Naive thymus-derived CD4-positive, alpha-beta T cell (primary cell): ENCODE measurements at places on chromosomes 4 and X.

DNA sequence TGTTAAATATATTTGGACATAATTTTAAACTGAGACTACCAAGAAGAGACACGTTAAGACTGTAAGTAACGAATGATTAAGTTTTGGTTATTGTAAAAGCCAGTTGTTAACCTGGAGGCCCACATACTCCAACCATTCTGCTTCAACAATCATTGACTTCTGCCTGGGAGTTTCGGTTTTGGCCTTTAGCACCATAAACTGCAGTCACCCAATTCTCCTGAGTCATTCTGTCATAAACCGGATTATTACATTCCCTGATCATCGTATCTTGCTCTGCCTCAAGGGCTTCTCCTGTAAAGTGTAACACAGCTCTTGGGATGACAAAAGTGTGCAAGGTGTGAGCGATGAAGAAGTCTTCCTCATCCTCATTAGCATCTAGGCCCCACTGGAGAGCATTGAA lies 46.9 kb upstream of the PABPC1L2A start:
- no peaks in the 10 kb centered on the region for H3K4me1 ChIP-seq
- no peaks in the 10 kb centered on the region for H3K36me3 ChIP-seq
- H3K4me3 ChIP-seq: no peak overlapping the region
- H3K27me3 ChIP-seq: no peaks in the 10 kb centered on the region

DNA sequence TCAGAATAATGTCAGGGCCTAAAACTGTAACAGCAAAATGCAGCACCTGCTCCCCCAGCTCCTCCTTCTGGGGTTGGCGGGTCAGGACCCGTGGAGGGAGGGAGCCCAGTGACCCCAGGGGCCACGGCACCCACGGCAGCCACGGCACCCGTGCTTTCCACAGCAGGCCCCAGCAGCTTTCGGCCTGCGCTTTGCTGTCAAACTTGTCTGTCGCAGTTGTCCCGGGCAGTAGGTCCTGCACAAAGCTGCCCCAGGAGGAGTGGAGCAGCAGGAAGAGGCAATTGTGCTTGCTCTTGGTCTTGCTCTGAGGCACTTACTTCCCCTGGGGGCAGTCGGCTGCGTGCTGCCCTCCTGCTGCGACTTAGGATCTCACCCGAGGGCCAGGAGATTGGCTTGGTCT lies 183.6 kb downstream of the AFAP1 start:
- no peak overlapping the region for H3K4me3 ChIP-seq
- no peak overlapping the region for H3K27ac ChIP-seq
- DNase-seq: no peak
- peaks cover 22% of the 10 kb centered on the region for H3K4me1 ChIP-seq
- no peaks in the 10 kb centered on the region for H3K27me3 ChIP-seq

GRCh38 chr4:41427306-41427882 lies 110.6 kb upstream of the LIMCH1 start:
- no peaks in the 10 kb centered on the region for H3K36me3 ChIP-seq
- no peak for DNase-seq
- no peak overlapping the region for H3K4me3 ChIP-seq
- H3K27ac ChIP-seq: no peak overlapping the region
- H3K27me3 ChIP-seq: no peaks in the 10 kb centered on the region

DNA sequence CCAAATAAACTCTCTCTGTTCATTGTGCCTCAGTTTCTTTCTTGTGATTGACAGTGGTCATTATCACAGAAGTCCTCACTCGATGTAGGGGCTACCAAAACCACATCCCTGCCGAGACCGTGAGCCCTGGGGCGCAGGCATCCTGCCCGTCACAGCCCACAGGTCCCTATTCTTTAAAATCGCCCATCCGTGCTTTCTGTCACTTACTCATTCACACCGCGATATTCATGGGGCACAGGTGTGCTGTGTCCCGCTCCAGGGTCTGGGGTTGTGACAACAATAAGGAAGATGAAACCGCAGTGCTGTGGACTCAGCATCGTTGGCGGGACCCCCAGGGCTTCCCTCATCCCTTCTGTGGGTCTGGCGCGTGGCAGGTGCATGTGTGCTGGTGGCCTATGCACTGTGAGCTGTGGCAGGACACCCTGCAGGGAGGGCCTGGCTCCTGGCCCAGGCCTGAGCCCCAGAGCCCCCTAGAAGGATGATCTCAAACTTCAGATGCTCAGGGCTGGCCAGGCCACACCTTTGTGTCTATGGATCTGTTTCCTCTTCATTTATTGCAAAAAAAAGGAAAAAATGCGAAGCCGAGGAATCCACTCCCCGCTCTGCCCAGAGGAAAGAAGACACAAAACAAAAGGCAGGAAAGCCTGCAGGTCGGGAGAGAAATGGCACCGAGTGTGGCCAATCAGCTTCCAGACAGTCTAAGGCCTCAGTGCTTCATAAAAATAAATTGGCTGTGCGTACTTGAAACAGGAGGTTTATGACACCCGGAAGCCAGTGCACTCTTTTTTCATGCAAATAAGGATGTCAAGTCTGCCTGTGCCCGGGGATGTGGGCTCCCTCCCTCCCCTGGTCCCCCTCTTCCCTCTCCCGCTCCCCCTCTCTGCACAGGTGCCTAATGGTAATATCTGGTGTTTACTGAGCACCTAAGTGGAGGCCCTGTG lies 109.5 kb upstream of the ADRA2C start:
- no peaks in the 10 kb centered on the region for H3K36me3 ChIP-seq
- no peaks in the 10 kb centered on the region for H3K4me1 ChIP-seq
- DNase-seq: no peak
- H3K27ac ChIP-seq: no peak overlapping the region
- no peaks in the 10 kb centered on the region for H3K27me3 ChIP-seq

GRCh38 chrX:104852241-104852640 lies 286.2 kb downstream of the IL1RAPL2 start:
- H3K4me3 ChIP-seq: no peak overlapping the region
- no peaks in the 10 kb centered on the region for H3K27me3 ChIP-seq
- no peak overlapping the region for H3K27ac ChIP-seq
- H3K36me3 ChIP-seq: no peaks in the 10 kb centered on the region
- no peak for DNase-seq

DNA sequence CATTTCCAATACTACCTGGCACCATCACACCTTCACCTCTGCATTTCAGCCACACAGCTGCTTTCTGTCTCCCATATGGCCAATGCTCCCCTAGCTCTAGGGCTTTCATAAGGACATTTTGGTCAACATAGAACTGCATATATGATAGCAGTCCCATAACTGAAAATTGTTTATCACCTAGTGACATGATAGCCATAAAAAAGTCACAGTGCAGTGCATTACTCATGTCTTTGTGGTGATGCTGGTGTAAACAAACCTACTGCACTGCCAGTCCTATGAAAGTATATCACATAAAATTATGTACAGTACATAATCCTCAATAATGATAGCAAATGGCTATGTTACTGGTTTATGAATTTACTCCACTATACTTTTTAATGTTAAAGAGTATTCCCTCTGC lies 221.0 kb downstream of the NAF1 start:
- H3K36me3 ChIP-seq: no peaks in the 10 kb centered on the region
- no peaks in the 10 kb centered on the region for H3K4me1 ChIP-seq
- DNase-seq: no peak
- H3K4me3 ChIP-seq: no peak overlapping the region
- H3K27ac ChIP-seq: no peak overlapping the region

GRCh38 chr4:115749404-115749803 lies 636.0 kb upstream of the NDST4 start:
- no peaks in the 10 kb centered on the region for H3K27me3 ChIP-seq
- no peak for DNase-seq
- no peaks in the 10 kb centered on the region for H3K4me1 ChIP-seq
- H3K27ac ChIP-seq: no peak overlapping the region
- H3K4me3 ChIP-seq: no peak overlapping the region
- no peaks in the 10 kb centered on the region for H3K36me3 ChIP-seq

DNA sequence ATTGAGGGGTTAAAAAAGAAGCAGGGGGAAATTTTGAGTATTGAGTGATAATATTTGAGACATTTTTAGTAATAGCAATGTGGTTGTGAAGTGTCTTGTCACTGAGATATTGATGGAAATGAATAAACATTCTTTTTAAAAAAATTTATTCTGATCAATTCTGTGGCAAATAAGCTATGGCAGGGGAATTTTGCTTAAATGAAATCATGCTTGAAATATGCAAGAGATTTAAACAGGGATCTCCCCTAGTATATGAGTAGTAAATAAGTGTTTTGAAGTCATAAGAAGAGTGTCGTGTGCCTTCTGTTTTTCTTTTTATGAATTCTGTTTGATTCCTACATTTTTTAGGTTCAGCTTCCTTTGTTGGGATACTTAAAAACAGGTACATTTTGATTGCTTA lies 23.2 kb downstream of the IL15 start:
- no peaks in the 10 kb centered on the region for H3K36me3 ChIP-seq
- no peak overlapping the region for H3K27ac ChIP-seq
- no peak overlapping the region for H3K4me3 ChIP-seq
- no peak for DNase-seq

GRCh38 chr4:167903291-167903721 lies 189.0 kb upstream of the ANXA10 start:
- no peaks in the 10 kb centered on the region for H3K4me1 ChIP-seq
- no peak overlapping the region for H3K4me3 ChIP-seq

- H3K27me3 ChIP-seq: no peaks in the 10 kb centered on the region
- no peaks in the 10 kb centered on the region for H3K36me3 ChIP-seq
- no peak for DNase-seq
- H3K27ac ChIP-seq: no peak overlapping the region
- no peaks in the 10 kb centered on the region for H3K4me1 ChIP-seq
Observed at GRCh38 chr4:94758141-94758699, 465 bp downstream of the BMPR1B start.

GRCh38 chr4:36303426-36304137 lies 22.2 kb downstream of the DTHD1 start:
- no peaks in the 10 kb centered on the region for H3K36me3 ChIP-seq
- no peak for DNase-seq
- no peaks in the 10 kb centered on the region for H3K27me3 ChIP-seq
- H3K27ac ChIP-seq: no peak overlapping the region

DNA sequence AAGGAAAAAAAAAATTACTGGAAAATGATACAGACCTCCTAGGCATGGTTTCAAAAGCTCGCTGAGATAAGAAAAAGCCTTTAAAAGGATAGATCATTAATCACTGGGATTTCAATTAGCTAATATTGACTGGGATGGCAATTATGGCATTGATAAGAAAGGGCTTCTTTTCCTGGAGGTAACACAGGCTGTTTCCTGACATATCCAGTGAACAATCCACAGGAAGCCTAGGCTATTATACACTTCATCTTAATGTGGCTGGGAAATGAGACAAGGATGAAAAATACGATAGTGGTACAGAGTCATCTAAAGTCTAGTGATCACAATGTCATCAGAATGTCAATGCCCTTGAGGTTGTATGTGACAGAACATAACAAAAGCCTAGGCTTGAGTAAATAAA lies 1579.3 kb downstream of the C4orf33 start:
- no peak for DNase-seq
- no peaks in the 10 kb centered on the region for H3K4me1 ChIP-seq
- H3K36me3 ChIP-seq: no peaks in the 10 kb centered on the region
- H3K27me3 ChIP-seq: no peaks in the 10 kb centered on the region

DNA sequence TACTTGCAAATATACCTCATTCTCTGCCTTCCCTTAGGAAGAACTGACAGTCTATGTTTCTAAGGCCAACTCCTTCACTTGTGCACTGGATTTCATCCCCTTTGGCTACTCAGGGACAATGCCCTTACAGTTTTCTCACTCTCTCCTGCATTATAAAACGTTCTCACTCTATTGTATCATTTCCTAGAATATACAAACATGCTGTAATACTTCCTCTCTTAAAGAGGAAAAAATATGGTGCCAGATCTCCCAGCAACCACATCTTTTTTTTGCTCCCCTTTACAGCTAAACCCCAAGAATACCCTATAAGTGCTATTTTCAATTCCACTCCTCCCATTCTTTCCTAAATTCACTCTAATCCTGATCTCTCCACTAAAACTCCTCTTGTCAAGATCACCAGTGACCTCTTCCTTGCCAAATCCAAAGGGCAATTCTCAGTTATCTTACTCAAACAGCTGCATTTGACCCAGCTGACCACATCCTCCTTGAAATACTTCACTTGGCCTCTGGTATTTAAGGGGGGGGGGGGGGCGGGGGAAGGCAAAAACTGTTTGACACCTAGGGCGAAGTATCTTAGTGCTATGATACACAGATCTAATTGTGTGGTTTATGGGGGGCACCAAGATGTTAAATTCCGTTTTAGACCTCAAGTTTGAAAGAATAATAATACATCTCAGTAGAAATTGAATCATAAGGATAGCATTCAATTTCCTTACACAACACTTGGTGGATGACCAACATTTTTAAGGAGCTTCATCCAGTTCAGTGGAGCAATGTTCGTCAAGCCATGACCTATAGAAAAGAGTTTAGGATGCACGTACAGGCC lies 1.6 kb downstream of the RCHY1 start:
- peak overlapping the region; percentile 79 for H3K4me3 ChIP-seq
- peaks cover 60% of the 10 kb centered on the region for H3K4me1 ChIP-seq
- no peak for DNase-seq
- no peaks in the 10 kb centered on the region for H3K27me3 ChIP-seq
- peak overlapping the region; percentile 98 for H3K27ac ChIP-seq
- no peaks in the 10 kb centered on the region for H3K36me3 ChIP-seq

GRCh38 chrX:74535408-74536151 lies 78.8 kb downstream of the RLIM start:
- peaks cover 3% of the 10 kb centered on the region for H3K4me1 ChIP-seq
- H3K27ac ChIP-seq: peak overlapping the region; percentile 54
- peak overlapping the region; percentile 63 for H3K4me3 ChIP-seq
- no peaks in the 10 kb centered on the region for H3K27me3 ChIP-seq

- H3K4me3 ChIP-seq: no peak overlapping the region
- H3K27ac ChIP-seq: no peak overlapping the region
- DNase-seq: no peak
- H3K4me1 ChIP-seq: no peaks in the 10 kb centered on the region
- H3K36me3 ChIP-seq: no peaks in the 10 kb centered on the region
- no peaks in the 10 kb centered on the region for H3K27me3 ChIP-seq
Observed at GRCh38 chr4:111989817-111990216, 155.4 kb upstream of the FAM241A start.

DNA sequence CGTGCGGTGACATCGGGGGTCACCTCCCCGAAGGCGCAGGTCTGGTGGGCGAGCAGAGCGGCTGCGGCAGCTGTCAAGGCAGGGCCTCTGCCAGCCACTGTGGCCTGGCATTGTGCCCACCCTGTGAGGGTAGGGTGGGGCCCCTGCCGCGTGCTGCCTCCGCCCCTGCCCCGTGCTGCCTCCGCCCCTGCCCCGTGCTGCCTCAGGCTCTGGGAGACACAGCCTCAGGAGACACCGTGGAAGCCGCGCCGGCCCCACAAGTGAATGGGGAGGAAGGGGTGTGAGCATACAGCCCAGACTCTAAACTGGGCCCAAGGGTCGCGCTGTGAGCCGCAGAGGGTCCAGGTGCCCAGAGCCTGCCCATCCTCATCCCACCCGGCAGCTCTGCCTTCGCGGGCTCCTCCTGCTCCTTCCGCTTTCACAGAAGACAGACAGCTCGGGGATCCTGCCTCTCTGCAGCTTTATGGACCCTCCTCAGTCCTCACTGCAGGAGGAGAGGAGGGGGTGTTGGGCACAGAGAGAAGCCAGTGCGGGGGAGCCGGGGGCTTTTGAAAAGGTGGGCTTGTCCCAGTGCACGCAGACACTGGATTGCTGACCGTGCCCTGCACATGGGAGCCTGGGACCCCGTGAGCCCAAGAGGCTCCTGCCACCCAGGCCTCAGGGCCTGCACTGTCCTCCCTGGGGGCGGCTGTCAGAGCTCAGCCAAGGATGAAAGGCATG lies 27.4 kb downstream of the PCGF3 start:
- no peaks in the 10 kb centered on the region for H3K4me1 ChIP-seq
- DNase-seq: no peak
- H3K27me3 ChIP-seq: no peaks in the 10 kb centered on the region

GRCh38 chr4:5101571-5101970 lies 50.3 kb downstream of the STK32B start:
- DNase-seq: no peak
- H3K36me3 ChIP-seq: no peaks in the 10 kb centered on the region
- no peaks in the 10 kb centered on the region for H3K27me3 ChIP-seq
- H3K4me1 ChIP-seq: no peaks in the 10 kb centered on the region
- H3K4me3 ChIP-seq: no peak overlapping the region

- H3K4me1 ChIP-seq: peaks cover 7% of the 10 kb centered on the region
- no peak overlapping the region for H3K27ac ChIP-seq
- H3K4me3 ChIP-seq: no peak overlapping the region
Observed at GRCh38 chr4:110119337-110119736, 79.1 kb downstream of the ELOVL6 start.
